Stimulated activated CD8-positive, alpha-beta memory T cell treated with anti-CD3 and anti-CD28 coated beads, Interleukin-4, amount 100 ng/mL, for 24 hours (primary cell): ENCODE measurements at places on chromosomes 16 and 17.
A peak's percentile ranks its signal among the peaks of the same experiment; 100 is the strongest.

GRCh38 chr16:67015313-67015731, 13.6 kb upstream of the CBFB start:
- no peak for DNase-seq

DNA sequence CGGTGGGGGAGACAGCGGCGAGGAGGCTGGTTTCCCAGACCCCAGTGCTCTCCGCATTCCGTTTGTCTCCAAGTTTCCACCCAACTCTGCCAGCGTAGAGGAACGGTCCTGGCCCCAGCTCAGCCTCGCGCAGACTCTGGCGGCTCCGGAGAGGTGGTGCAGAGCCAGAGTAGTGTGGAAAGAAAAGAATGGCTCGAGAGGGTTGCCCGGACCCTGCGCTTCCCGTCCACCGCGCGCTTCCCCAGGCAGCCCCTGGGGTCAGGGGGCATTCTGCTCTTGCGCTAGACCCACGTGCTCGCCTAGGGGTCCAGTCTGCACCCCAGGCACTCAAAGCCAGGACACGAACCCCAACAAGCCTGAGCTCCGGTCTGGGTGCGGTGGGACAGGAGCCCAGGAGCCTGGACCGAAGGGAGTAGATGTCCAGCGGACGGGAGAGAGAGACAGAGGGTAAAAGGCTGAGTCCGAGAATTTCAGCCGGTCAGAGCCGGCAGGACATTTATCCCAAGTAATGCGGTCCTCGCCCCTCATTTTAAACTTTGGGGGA, 3.8 kb downstream of the PMP22 start:
- no peak for DNase-seq

DNA sequence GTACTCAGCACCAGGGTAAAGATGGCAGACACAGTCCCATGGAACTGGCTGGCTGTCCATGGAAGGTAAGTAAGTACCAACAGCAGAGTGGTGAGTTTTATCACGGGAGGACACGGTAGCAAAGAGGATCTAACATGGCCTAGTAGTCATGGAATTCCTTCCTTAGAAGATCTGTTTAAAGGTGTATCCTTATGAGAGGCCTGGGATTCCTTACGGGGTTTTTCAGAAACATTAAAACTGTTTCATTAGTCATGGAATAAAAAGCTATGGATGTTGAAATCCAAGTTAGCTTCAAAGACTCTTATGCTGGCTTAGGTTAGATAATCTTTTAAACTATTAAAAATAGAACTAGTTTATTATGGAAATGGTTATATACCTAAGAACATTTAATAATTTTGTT, 7.4 kb downstream of the FTO start:
- DNase-seq: no peak

DNA sequence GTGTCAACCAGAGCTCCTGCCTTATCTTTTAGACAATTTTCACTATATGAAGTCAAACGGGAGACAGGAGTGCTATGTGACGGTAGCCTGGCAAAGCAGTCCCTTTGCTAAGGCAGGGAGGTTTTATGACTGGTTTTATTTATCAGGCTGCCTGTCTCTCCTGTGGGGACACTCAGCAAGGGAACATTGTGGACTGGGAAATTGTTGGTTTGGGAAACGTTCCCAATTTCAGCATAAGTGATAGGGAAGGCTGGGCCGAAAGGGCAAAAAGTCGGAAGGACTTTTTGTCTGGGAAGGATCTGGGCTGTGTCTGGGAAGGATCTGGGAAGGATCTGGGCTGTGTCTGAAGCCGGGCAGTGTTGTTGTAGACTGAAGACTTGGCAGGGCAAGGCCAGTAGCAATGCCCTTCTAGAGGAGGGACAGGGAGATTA, 211.2 kb downstream of the PARN start:
- DNase-seq: no peak

GRCh38 chr16:86786338-86786737, 208.0 kb downstream of the FOXL1 start:
- DNase-seq: no peak

- no peak for DNase-seq
Observed at GRCh38 chr16:76287466-76287865, 10.3 kb downstream of the CNTNAP4 start.

GRCh38 chr16:5982979-5983378, 885.4 kb upstream of the EEF2KMT start:
- DNase-seq: no peak

DNA sequence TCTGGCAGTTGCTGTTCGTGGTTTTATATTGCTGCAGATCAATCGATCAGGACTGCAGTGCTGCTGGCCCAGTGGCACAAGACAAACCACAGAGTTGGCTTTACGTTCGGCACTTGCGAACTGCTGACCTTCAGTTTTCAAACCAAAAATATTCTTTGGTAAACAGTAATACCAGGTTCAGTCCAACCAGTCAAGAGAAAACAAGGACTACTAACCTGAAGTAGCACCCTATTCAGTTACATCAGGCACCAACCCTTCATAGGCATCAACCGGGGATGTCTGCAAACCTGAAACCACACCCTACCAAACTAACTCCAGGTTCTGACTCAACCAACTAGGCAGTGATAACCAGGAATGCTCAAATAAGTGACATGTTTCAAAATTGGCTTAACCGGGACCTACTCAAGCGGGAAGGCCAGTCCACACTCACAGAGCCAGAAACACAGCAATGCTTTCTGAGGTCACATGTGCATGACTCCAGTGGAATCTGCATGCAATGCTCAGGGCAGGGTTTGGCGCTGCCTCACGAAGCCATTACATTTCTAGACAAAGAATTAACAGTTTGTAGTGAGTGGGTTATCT, 91.1 kb downstream of the SMG6 start:
- no peak for DNase-seq

DNA sequence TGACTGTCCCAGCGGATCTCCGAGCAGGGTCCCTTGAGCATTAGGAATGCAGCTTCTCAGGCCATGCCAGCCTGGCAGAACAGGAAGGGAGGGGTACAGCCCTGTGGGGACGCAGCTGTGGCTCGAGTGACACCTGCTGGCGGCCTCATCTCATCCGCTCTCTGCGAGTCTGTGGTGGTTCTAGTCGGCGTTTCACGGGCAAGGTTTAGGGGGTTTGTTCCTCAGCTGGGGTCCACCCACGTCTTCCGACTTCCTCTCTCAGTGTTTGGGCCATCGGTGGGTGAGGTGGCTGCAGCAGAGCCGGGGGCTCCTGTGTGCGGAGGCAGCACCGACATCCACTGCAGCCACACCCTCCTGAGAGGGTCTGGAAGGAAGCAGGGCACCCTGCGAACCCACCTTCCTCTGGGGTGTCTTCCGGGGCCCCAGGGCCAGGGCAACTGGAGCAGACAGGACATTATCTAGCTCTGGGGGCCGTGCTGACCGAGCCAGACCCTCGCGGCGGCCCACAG, 33.3 kb downstream of the JPH3 start:
- DNase-seq: peak; percentile 58

DNA sequence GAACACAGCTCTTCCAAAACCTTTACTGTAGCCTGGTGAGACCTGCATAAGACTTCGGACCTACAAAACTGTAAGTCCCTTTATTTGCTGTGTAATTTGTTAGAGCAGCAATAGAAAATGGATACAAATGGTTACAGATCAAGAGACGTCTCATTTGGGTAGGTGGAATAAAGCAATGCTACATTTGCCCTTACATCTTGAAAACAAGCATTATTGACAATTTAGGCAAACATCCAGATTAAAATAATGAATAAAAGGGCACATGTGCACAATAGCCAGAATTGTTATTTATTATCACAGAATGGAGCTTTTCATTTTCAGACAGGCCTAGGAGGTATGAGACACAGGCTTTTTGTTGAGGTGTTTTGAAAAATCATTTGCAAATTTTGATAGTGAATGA, 222.2 kb upstream of the CPHXL start:
- no peak for DNase-seq

DNA sequence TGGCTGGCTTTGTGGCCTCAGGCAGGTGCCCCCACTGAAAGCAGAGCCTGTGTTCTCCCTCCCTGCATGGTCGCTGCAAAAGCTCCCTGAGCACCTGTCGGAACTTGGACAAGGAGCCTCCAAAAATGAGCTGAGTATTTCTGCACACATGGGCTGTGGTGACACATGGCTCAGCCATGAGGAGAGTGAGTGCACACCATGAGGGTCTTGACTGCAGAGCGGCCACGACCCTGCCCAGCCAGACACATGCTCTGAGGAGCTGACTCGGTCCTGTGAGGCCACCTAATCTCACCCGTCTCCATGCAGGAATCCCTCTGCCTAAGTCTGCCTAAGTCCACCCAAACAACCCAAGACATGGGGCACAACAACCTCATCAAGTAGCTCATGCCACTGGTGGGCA, 128.9 kb downstream of the DYNLRB2 start:
- no peak for DNase-seq

- peak; percentile 40 for DNase-seq
Observed at GRCh38 chr17:68356520-68356919, 65.2 kb downstream of the ARSG start.

DNA sequence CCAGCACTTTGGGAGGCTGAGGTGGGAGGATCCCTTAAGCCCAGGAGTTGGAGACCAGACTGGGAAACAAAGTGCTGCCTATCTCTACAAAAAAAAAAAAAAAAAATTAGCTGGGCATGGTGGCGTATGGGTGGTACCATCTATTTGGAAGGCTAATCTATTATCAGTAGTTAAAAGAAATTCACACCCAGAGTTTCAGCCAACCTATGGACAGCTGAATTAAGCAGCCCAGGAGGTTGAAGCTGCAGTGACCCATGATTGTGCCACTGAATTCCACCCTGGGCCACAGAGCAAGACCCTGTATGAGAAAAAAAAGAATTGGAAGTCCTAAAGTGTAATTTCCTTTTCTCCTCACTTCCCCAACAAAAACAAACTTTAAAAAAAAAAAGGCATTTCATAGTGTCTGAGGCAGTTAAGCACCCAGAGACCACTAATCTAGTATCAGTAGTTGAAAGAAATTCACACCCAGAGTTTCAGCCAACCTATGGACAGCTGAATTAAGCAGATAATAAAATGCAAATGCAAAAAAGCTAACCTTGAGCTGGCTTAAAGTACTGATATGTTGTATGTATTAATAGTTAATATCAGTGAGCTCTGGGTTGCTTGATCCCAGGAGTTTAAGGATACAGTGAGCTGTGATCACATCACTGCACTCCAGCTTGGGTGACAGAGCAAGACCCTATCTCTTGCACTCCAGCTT, 18.1 kb downstream of the CLTC start:
- no peak for DNase-seq

GRCh38 chr16:89201439-89202377, 1.4 kb upstream of the SLC22A31 start:
- peak; percentile 65 for DNase-seq

GRCh38 chr16:77212741-77213541, 13.7 kb downstream of the SYCE1L start:
- peak; percentile 51 for DNase-seq

- no peak for DNase-seq
Observed at GRCh38 chr16:12752159-12752558, 51.5 kb downstream of the CPPED1 start.

- no peak for DNase-seq
Observed at GRCh38 chr17:27475070-27475673, 18.9 kb downstream of the KSR1 start.

DNA sequence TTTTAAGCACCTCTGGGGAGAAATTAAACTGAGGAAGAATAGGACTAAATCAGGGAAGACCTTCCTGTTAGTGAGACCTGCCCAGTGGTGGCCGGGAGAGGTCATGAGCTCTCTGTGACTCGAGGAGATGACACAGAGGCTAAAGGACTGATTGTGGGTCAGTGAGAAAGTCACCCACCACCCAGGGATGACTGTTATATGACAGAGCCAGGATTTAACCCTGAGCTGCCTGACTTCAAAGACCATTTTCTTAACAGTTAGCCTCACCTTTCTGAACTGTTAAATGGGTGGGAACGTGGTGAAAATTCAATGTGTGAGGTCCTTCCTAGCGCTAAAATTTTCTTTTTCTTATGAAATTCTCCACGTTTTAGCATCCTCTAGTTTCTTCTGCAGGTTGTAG, 72.5 kb downstream of the WSB1 start:
- DNase-seq: no peak

- no peak for DNase-seq
Observed at GRCh38 chr17:38536661-38537060, 69.1 kb downstream of the SRCIN1 start.

GRCh38 chr17:39536468-39536867, 71.3 kb downstream of the NEUROD2 start:
- no peak for DNase-seq

GRCh38 chr17:2436316-2436905, 35.6 kb upstream of the MNT start:
- DNase-seq: no peak

- no peak for DNase-seq
Observed at GRCh38 chr16:1938316-1938715, 4.7 kb downstream of the MSRB1 start.

DNA sequence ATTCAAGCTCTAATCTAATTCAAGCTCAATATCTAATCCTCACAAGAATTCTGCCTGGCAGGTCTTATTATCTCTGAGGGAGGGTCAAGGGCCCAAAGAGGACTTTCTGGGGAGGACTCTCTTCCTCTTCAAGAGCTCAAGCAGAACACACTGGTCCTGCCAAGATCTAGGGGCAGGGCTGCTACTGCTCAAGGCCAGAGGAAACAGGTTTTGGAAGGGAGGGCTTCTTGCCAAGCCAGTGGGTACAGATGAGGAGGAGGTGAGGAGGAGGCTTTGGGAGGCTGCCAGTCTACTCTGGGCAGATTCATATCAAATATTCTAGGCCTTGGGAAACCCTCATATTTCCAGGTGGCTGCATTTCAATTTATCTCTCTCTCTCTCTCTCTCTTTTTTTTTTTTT, 51.8 kb upstream of the IL34 start:
- no peak for DNase-seq

DNA sequence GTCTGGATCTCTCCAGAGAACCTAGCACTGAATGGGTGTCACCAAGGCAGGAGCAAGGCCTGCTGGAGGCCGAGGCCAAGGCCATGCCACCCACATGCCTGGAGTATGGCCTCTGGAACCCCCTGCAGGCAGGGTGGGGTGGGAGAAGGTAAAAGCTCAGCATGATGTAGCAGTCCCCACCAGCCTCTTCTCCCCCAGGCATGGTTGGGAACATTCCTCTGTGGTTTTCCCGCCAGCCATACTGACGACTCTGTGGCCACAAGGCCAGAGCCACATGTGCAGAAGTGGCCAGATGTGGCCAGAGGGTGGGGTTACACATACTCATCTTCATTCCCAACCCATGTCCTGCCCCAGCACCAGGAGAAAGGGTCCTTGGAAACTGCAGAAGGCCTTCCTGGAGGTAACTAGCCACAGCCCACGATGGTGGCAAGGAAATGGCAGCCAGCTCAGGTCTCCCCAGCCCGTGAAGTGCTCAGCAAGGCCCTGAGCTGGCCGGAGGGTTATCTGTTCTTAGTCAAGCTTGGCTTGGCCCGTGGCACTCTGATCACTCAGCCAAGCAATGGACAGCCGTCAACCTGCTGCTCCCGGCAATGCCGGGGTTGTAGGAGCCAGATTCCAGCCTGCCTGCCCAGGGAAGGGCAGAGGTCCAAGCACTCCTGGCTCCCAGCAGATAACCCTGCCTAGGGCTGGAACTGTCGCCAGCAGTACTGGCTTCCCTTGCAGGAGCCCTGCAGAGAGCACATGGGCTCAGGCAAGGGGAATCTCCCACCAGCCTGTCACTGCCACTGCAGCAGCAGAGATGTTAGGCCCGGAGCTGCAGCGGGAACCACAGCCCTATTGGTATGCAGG, 26.1 kb downstream of the HDAC5 start:
- no peak for DNase-seq

- DNase-seq: no peak
Observed at GRCh38 chr17:1997927-1998742, 27.0 kb downstream of the RTN4RL1 start.

- no peak for DNase-seq
Observed at GRCh38 chr16:74051-74746, 1.8 kb upstream of the RHBDF1 start.

- no peak for DNase-seq
Observed at GRCh38 chr17:50353600-50354195, 7.8 kb downstream of the XYLT2 start.
